ENCODE measurements at places on chromosomes 4 and X.

DNA sequence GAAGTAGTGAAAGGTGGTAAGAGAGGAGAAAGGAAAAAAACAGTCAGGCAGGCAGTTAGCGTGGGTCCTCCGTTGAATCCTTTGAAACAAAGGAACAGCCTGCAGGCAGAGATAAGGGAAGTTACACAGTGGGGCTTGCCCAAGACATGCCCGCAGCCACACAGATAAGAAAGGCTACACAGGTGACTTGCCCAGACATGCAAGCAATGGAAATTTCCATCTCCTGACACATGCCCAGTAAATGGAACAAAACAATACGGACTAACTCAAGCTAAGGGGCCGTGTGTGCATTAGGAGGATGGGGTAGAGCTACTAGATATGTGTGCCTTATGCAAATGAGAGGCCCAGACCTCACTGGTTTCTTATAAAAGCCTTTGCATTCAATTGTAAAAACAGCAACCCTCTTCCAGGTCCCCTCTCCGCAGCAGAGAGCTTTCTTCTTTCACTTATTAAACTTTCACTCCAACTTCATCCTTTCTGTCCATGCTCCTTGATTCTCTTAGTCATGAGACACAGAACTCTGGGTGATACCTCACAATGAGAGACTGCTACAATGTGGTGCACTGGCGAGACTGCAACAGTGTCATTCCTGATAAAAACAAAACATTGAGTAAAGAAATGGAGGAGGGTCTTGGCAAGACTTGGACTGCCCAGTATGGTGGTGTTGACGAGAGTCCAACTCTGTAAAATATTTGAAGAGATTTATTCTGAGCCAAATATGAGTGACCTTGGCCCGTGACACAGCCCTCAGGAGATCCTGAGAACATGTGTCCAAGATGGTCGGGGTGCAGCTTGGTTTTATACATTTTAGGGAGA lies 997.4 kb upstream of the PRKX start:
- DNase-seq = no peak

DNA sequence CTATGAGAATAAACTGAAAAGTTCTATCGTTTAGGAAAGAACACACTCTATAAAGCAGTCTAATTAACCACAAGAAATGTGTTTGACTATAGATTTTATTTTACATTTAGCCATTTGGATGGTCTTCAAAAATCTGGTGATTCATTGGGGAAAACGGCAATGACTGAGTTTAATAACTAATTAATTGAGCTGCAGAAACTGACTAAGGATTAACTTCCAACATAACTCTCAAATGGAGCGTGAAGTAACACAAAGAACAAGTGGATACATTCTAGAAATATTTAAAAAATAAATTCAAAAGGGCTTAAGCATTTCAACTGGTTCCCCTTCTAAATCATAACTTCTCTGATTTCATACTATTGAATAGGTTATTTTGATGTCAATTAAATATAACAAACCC lies 1582.4 kb downstream of the PCDH18 start:
- DNase-seq = no peak

- DNase-seq = no peak
Measured at GRCh38 chrX:65574356-65574755, 39.8 kb upstream of the LAS1L start.

GRCh38 chr4:1058198-1058996 lies 47.0 kb downstream of the FGFRL1 start:
- no peak for DNase-seq

DNA sequence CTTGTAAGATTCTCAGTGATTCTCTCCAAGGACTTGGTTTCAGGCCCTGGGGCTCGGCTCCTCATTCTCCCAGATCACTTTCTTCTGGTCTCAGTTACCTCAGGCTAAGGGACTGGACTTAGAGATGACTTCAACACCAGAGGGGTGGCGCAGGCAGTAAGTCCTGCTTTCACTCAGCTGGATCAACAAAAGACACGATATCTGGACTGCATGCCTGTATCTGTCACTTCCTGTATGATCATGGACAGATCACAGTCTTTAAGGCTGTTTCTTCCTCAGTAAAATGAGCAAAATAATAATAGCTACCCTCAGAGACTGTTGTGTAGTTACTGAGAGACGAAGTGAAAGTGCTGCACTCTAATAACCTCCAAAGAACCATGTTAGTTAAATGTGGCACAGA lies 19.5 kb upstream of the CXCR3 start:
- DNase-seq = no peak

GRCh38 chrX:50469206-50469605 lies 1.4 kb downstream of the DGKK start:
- DNase-seq = no peak

DNA sequence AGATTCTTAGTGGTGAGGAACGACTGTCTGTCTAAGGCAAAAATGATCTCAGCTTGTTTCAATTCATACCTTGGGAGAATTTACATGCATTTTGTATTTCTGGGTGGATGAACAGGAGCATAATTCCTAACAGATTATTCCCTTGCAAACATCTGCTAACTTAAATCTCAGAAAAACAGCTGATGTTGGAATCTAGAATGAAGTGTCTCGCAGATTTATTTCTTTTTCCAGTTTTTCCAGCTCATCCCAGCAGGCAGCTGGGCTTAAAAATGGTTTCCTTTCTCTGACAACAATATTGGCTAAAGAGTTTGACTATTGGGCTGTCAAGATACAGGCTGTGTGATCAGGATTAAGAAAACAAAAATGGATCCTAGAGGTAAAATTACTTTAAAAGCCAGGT lies 1.1 kb downstream of the LNX1 start:
- no peak for DNase-seq

DNA sequence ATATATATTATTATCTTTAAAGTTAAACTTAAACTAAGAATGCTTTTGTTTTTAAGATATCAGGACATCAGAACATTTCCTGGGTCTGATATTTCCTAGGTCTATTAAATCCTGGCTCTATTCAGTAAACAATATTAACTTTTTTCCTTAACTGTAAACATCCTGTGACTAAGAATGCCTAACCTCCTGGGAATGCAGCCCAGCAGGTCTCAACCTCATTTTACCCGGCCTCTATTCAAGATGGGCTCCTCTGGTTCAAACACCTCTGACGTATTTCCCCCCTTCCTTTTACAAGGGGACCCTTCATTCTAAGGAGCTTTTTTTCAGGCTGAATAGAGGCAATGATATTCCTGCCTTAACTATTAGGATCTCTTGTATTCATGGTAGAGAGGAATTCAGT lies 35.8 kb upstream of the DYNLT3 start:
- DNase-seq = no peak

- no peak for DNase-seq
Measured at GRCh38 chr4:174156239-174156826, 127.1 kb downstream of the FBXO8 start.

DNA sequence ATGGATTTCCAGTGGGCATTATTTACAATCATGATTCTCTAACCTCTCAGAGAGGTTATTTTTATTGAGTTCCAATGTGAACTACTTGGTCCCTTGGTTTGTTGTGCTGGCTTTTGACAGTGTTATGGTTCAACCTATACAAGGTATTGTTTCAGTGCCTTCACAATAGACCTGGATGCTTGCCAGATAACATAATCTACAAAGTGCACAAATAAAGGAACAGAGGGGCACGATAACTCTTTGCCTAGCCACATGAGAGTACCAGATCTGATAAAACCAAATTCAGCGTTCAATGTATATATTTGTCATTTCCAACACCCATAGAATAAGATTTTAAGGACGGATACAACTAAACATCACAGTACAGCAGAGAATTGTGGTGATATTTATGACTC lies 120.8 kb downstream of the RASL11B start:
- DNase-seq = no peak

GRCh38 chr4:168318266-168318895 lies at the start of gene DDX60:
Gene DDX60 (minus strand): TSS chr4:168318752. CDS start chr4:168311259, 7,493 bp downstream.
- peak; percentile 85 for DNase-seq

- no peak for DNase-seq
Measured at GRCh38 chr4:77805840-77806239, 13.3 kb downstream of the CNOT6L start.

DNA sequence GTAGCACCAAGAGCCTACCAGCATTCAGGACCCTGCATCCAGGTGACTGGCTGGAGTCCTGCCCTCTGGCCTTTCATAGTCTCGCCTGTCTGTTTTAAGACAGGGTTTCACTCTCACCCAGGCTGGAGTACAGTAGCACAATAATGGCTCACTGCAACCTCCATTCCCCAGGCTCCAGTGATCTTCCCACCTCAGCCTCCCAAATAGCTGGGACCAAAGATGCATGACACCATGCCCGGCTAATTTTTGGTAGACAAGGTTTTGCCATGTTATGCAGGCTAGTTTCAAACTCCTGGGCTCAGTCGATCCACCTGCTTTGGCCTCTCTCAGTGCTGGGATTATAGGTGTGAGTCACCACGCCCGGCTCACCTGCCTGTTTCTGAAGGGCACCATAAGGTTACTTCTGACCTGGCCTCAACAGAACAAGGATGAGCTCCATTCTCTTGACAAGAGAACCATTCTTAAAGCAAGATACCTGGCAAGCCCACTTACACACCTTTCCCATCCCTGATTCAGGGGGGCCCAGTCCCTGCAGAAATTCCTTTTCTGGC lies 6.7 kb downstream of the RPS4X start:
- no peak for DNase-seq

GRCh38 chrX:46770000-46770816 lies 11.3 kb upstream of the SLC9A7 start:
- DNase-seq = no peak

- peak; percentile 2 for DNase-seq
Measured at GRCh38 chrX:136810493-136810892, 29.8 kb upstream of the ARHGEF6 start.

GRCh38 chrX:114924856-114925255 lies 92.6 kb downstream of the IL13RA2 start:
- no peak for DNase-seq

GRCh38 chrX:20300822-20301221 lies 34.1 kb upstream of the RPS6KA3 start:
- no peak for DNase-seq

DNA sequence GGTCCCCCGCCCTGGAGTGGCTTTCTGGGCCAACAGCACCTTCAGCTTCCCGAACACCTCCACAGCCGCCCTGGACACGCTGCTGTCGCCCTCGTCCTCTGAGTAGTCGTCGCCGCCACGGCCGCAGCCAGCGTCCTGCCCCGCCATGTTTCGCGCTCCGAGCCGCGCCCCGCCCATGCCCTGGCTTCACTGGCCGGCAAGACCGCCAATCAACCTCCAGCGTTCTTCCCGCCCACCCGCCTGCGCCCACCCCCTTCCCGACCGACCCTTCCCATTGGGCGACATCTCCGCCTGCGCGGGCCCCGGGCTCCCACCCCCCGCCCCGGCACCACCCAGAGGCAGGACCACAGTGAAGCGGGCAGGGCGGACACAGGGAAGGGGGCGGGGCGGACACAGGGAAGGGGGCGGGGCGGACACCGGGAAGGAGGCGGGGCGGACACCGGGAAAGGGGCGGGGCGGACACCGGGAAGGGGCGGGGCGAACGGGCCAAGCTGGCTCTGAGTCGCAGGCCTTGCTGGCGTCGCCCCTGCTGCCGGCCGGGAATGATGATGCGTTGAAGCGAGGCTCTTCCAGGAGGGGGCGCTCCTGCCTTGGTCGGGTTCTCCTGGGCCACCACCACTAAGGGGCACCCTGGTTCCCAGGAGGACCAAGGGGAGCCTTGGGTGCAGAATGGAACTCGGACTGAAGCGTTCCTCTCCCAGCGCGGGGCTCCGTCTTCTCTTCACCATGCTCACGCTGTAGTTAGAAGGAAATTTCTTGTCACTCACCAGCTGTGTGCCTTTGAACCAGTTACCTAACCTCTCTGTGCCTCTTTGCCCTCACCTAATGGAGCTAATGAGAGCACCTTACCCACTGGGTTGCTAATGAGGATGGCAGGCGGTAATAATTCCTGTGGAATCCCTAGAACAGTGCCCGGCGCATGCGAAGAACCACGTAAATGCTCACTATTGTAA lies at the start of gene HAUS7:
TSS of gene HAUS7 (minus strand) at position 166 of the 953 bp plus-strand sequence. CDS start at position 147, 19 bp downstream.
- peak; percentile 81 for DNase-seq

GRCh38 chr4:504076-504475 lies 5.1 kb downstream of the PIGG start:
- no peak for DNase-seq

GRCh38 chrX:48540028-48540375 lies 488 bp downstream of the TBC1D25 start:
- DNase-seq = peak; percentile 47

DNA sequence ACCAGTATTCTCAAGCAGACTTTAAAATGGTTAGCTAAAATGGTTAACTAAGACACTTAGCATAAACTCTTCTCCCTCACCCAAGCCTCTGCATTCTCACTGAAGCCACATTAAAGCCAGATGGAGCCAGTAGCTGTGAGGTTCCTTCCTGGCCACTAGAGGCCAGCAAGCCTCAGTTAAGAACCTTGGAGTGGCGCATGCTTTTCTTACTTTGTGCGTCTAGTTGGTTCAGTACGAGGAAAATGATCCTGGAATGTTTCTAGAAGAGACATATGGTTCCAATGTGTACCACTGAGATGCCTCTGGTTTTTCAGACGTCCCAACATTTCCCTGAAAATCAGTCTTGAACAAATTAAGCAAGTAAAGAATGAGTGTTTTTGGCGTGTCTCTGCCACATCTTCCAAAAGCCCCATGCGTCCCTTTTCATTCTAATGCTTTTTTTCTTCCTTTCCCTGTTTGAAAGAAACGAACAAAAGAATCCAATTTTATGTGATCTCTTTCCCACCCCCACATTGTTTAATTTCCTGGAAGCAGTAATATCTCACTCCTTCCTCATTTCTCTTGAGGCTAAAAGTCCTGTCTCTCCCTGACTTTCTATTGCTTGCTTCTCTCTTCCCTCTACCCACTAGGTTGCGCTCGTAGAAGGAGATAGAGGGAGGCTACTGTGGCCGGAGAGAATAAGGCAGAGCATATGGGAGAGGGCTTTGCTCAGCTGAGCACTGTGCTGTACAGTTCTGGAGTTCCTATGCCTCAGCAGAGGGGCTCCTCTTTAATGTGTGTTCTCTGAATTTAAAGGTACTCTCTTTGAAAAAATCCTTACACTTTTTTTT lies 82.9 kb upstream of the TAB3 start:
- peak; percentile 7 for DNase-seq

DNA sequence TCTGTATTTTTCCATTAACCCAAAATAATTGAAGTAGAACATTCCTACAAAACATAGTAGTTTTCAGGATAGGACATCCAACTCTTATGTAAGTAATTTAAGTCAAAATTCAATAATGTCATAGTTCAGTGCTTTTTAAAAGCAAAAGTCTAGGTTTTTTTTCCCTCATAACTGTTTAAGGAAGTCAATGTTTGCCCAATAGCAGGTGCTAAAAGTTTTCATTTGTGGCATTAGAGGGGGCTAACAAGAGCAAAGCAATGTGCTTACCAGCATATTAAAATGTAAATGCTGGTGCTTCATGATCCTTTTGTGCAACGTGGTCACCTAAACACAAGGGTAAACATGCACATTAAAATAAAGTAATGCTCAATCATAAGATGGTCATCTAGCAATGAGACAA lies 155.2 kb upstream of the PPP1R2C start:
- DNase-seq = no peak
